Lung (tissue), 17 donors: ENCODE measurements at places on chromosomes 1 and 21. TPM values are rescaled to one million over a fixed set of nuclear protein-coding genes. Genes with fewer than 3 reads are reported as not detected.

The NEK2 gene
- total RNA-seq = 0.61 TPM

DNA sequence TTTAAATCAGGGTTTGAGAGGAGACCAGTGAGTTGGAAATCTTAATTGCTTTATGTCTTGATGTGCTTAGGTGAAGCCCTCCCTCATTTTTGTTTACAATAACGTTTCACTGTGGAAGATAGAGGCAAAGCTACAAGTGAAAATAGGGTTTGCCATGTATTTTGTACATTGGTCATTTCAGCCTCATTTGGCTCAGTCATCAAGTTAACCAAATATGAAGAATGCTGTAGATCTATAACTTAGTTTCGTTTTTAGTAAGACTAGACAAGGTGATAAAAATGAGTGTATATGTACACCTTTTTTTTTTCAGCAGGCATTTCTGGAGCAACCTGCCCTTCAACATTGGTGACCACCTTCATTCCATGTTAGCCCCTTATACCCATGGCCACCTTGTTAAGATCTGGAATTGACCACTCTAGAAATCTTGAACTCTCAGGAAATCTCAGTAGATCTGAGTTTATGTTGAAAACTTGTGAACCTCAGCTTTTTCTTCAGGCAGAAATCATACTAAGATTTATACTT, 2.9 kb downstream of the NFYC start:
- no peaks in the 10 kb centered on the region for H3K27me3 ChIP-seq
- peaks cover 2% of the 10 kb centered on the region for H3K4me1 ChIP-seq
- no peak overlapping the region for H3K27ac ChIP-seq
- DNase-seq = no peak

DNA sequence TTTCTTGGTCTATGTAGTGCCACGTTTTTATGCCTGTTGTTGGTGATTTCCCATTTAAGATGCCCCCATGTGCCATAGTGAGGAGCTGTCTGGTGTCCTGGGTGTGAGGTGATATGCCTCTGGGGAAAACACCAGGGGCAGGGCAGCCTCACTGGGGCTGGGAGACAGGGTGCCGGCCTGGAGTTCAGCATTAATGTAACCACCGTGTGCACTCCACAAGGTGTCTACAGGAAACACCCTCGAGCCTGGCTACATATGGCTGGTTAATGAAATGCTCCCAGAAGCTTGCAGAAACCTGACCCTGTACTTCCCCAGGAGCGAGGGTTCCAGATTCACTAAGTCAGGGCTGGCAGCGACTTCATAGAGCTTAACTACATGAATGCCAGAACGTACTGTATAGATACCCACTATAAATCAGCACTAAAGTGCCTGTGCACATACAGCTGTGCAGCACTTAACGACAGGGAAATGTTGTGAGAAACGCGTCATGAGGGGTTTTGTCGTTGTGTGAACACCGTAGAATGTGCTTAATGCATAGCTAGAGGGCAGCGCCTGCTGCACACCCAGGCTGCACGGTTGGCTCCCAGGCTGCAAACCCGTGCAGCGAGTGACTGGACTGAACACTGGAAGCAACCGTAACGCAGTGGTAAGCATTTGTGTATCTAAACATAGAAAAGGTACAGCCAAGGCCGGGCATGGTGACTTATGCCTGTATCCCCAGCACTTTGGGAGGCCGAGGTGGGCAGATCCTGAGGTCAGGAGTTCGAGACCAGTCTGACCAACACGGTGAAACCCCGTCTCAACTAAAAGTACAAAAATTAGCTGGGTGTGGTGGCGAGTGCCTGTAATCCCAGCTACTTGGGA, 10.4 kb downstream of the TFF2 start:
- peaks cover 4% of the 10 kb centered on the region for H3K27me3 ChIP-seq
- H3K27ac ChIP-seq = no peak overlapping the region
- DNase-seq = no peak
- no peak overlapping the region for H3K4me3 ChIP-seq
- H3K36me3 ChIP-seq = no peaks in the 10 kb centered on the region
- peaks cover 2% of the 10 kb centered on the region for H3K4me1 ChIP-seq

- DNase-seq = no peak
- H3K27me3 ChIP-seq = no peaks in the 10 kb centered on the region
- H3K27ac ChIP-seq = no peak overlapping the region
- no peaks in the 10 kb centered on the region for H3K4me1 ChIP-seq
- no peak overlapping the region for H3K4me3 ChIP-seq
Measured at GRCh38 chr21:25583370-25584130, 23.7 kb downstream of the MRPL39 start.

The KCNJ10 gene
- total RNA-seq = 0.09 TPM
